Activated CD4-positive, alpha-beta T cell treated with anti-CD3 and anti-CD28 coated beads, Interleukin-2, amount 50 U/mL, for 48 hours (primary cell): ENCODE measurements at places on chromosomes 2 and 18.

GRCh38 chr18:69383186-69383585 lies 17.5 kb upstream of the DOK6 start:
- DNase-seq = no peak

DNA sequence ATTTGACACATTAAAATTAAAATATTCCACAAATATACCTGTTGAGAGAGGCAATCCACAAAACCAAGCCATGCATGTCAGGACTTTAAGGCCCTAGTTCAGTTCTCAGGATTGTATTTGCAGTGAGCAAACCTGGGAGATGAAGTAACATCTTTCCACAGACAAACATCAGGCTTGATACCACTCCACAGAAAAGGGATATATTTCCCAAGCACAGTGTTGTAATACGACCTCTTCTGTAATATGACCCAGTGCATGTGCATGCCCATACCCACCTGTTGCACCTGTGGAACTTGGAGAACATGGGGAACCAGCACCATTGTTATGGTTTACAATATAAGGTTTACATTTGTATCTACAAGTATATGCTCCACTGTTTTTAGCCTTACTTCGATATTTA lies 184.0 kb downstream of the PDE11A start:
- no peak for DNase-seq

GRCh38 chr2:37839991-37840390 lies 85.1 kb upstream of the RMDN2 start:
- DNase-seq = no peak

- DNase-seq = no peak
These were observed 360.6 kb upstream of the SLC14A2 start for GRCh38 chr18:45254709-45255082.

- DNase-seq = no peak
These were observed 516.5 kb downstream of the XIRP2 start for GRCh38 chr2:167404627-167405284.
